CD4-positive, alpha-beta T cell treated with Interleukin-4 for 4 hours (primary cell): ENCODE measurements at places on chromosomes 3 and 15.

GRCh38 chr3:149548669-149549065 lies 74.2 kb downstream of the TM4SF4 start:
- DNase-seq: no peak

DNA sequence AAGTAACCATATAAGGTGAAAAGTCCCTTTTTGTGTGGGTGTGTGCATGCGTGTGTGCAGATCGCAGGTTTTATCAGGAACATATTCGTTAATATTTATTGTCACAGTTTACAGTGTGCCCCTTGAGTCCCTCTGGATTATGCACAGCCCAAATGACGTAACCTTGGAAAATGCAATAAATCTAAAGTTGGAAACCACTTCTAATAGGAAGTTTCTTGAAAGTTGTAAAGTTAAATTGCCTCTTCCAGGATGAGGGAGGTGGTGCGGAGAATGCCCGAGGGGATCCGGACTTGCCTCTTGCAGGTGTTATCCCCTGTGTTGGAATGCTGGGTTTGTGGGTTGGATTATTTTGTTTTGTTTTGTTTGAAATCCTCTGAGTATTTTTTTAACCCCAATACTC lies 143.3 kb downstream of the CMSS1 start:
- DNase-seq: no peak

- DNase-seq: no peak
Observed at GRCh38 chr3:131616719-131617118, 113.9 kb upstream of the MRPL3 start.

DNA sequence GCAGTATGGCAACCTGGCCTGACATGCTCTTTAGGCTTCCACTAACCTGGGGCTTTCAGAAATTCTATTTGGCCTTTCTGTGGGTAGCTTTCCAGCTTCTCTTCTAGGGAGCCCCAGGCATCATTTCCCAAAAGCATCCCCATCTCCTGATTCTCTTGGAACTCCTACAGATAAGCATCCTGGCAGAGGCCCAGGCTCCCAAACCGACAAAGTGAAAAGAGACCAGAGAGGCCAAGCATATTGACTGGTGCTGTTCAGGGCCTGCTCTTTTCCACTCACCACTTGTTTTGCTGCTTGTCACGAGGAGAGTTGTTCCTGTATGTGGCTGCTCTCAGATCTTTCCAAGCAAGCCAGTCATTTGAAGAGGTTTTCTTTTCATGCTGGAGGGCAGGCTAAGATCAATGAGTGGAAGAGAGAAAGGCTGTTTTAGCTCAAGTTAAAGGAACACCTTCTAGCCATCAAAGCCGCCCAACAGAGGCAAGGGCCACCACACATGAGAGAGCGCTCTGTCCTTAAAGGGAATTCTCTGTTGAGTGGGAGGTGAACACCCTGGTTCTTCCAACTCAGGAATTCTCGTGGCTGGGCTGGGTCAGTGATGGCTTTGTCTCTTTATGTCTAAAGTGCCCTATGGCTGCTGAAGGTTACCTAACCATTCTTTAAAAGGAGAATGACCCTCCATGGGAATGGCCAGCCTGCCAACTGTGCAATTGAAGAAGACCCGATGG lies 31.1 kb upstream of the NR2E3 start:
- no peak for DNase-seq

DNA sequence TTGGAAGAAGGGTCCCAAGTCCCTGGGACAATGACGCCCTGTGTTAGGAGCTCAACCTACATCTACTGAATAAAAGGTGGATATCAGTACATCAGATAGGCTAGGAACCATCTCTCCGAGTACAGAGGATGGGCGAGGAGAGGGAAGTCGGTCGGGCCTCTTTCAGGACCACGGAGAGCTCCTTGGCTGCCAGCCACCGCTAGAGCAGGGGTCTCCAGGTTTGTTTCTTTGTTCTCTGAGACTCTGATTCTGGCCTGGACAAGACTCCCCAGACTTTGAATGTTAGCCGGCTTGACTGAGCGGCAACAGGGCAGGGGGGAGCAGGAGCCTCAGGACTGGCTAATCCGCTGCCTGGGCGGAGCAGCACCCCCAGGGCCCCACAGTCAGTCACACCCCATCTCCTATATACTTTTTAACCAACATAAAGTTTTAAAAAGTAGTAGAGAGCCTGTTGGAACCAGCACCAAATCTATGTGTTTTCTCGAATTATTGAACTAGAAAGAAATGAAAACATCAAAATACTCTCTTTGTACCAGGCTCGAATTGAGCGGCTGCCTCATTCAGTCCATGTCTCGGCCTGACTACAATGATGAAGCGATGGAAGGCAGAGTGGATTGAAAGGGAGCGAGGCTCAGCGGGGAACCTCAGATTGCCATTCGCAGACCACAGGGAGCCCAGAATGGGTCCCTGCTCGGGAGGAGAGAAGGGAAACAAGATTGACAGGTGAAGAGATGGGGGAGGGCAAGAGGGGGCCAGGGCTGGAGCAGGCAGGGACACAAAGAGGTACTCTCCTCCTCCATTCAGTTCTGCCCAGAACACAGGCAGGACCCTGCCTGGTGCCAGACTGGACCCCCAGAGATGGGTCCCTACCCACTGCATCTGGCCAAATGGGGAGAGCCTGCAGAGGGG lies 131.6 kb downstream of the TPRA1 start:
- DNase-seq: no peak

GRCh38 chr15:87357637-87358313 lies 898.8 kb downstream of the NTRK3 start:
- no peak for DNase-seq

DNA sequence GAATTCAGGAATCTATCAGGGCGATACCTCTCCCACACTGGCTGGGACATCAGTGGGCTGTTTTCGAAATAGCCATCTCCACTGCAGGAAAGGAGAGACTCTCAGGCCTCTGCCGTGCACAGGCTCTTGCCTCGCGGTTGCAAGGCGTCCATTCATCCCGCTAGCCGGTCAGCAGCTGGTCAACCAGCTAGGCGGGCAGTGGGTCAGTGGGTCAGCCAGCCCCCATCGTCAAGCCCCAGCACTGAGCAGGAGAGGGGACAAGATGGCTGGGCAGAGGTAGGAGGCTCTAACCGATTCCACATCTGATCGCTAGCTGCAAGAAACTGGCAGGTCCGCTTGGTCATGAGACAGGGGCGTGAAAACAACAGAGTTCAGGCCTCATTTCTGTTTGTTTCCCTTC lies 45.1 kb downstream of the MUC4 start:
- no peak for DNase-seq

DNA sequence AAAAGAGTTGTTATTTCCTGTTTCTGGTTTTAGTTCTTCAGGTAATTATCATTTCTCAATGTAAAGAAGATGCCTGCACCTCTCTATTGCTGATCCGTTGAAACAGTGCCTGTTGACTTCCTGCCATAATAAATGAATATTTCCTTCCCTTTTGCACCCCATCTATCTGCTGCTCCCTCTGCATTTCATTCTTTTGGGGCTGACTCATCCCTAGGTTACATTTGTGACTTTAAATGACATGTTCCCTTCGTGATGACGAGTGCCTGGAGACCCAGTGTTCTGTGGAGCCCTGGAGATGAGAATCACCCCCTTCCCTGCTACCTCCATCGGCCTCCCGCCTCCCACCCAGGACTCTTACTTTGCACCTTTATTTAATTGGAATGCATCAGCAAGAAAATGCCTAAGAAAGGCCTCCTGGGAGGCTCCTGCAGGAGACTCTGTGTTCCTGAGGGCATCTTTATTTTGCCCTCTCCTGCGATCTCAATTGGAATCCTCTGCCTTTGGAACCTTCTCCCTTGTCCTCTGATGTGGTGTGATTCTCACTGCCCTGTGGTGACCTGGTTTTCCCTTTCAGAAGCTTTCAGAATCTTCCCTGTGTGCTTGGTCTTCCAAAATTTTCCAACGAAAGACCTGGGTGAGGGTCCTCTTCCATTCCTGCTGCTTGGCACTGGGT lies 13.7 kb downstream of the LRRK1 start:
- DNase-seq: no peak

- peak; percentile 14 for DNase-seq
Observed at GRCh38 chr15:77031376-77032050, 36.6 kb downstream of the PSTPIP1 start.

DNA sequence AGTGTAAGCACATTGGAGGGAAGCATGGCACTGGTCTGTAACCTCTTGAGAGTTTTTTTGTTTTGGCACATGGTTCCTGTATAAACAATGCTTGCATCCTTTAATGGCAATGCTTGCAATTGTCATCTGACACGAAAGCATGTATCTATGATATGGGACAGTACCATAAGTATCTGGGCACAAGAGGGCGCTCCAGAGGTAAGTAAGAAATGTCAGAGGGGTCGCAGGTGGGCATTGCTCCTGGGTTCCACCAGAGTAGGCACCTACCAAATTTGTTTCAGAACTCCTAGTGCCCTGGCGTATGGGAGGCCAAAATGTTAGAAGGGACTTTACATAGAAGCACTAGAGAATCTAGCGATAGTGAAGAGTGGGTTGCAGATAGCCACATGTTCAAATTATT lies 58.7 kb upstream of the BCHE start:
- DNase-seq: no peak
